Stimulated activated CD8-positive, alpha-beta memory T cell treated with anti-CD3 and anti-CD28 coated beads, Interleukin-12 subunit alpha, Interleukin-12 subunit beta, amount 100 ng/mL, for 1 hour (primary cell): ENCODE measurements at places on chromosomes 4 and X.

- DNase-seq, result no peak
Observed at GRCh38 chr4:118171381-118171780, 137.1 kb downstream of the NDST3 start.

- DNase-seq, result no peak
Observed at GRCh38 chr4:133618963-133619362, 469.9 kb downstream of the PCDH10 start.

DNA sequence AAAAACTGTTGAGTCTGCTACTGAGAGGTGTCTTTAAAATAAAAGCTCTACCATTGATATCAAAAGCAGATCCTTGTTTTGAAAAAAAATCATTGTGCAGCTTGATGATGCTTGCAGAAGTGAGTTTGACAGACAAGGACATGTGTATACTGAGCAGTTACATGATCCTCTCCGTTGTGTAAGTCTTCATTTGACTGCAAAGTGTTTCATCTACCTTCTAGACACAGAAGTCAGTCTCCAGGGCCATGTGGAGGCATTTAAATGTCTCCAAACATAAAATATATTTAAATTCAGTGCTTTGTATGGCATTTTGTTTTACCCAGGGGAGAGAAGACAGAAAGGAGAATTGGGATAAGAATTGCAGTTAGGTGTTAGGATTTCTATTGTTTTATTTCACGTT, 107.8 kb upstream of the MYOZ2 start:
- DNase-seq, result no peak

GRCh38 chr4:99090481-99091215, 2.1 kb upstream of the ADH5 start:
- no peak for DNase-seq

DNA sequence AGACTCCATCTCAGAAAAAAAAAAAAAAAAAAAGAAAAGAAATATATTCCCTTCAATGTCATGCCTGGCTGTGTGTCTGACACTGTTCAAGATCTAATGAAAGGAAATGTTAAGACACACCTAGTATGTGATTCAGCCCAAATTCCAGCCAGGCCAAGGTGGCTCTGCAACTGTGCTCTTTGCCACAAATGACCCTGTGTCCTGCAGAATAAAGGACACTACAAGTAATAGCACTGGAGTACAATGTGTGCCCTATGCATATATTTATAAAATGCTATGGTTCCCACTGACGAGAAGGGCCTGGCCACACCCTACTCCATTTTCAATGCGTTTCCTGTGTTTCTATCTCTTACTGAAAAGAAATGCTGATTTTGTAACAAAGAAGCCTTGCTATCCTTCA, 98.0 kb upstream of the SORBS2 start:
- DNase-seq, result no peak

GRCh38 chr4:31086756-31087330, 366.7 kb downstream of the PCDH7 start:
- no peak for DNase-seq

- no peak for DNase-seq
Observed at GRCh38 chr4:188433741-188434315, 294.6 kb downstream of the TRIML1 start.

DNA sequence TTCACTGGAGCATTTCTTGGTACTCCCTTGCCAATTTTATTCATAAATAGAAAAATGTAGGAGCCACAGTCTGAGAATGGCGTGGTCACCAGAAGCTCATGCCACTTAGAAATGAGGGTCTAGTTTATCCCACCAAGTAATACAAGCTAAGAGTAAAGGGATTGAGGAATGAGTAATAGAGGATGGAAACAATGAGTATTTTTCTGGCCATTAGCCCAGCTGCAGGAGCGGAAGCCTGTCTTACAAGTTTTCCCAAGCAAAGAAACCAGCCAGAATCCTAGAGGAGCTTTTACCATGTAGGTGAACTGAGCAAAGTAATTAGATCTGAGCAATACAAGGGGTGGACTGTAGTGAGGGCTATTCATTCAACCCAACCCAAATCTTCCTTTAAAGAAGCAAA, 160.7 kb upstream of the NPY2R start:
- DNase-seq, result no peak

DNA sequence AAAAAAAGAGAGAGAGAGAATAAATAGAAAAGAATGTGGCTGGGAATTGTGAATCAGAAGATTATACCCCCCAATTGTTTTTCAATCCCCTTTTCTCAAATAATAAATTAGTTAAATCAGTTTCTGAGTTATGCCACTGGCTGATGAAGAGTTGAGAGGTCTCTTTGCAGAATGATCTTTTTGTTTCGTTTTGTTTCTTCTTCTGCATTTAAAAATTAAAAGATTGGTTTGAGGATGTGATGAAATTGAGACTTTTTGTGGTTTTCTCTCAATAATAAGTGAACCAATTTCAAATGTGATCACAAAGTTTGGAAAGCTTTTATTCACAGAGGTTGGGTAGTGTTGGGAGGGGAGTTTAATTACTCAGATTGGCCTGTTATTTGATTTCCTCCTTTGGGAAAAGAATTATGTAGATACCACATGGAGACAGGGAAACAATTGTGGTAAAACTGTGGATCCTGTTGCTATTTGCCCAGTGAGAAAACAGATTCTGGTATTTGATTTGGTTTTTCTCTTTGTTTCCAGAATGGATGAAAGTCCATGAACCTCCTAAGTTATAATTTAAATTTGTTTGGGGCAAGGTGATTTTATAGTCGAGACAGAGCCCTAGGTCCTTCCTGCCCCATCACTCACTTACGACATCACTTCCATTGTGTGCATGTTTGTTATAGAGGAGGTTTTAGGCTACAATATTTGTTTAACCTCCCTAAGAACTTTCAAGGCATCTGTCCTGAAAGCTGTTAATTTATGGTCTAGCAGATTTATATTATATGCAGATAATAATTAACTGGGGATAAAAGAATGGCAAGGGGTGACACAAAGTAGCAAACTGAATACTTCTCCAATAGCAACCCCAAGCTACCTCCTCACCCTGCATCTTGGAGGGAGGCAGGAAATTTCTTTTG, 92.0 kb upstream of the BMPR1B start:
- DNase-seq, result no peak

- no peak for DNase-seq
Observed at GRCh38 chr4:20074450-20074849, 177.3 kb upstream of the SLIT2 start.

DNA sequence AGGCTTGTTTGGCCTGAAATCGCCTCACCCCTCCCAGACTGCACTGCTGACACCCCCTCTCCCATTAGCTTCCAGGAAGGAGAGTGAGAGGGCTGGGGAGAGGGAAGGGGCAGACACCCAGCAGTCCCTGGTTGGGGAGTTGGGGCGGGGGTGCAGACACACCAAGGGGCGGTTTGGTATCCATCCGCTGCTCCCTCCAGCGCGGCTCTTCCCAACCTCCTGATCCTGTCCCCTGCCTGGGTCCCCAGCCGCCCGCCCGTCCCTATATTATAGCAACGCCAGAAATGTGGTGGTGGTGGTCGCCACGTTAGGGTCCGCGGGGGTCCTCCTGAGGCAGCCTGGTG, 24.9 kb downstream of the GPRASP3 start:
- no peak for DNase-seq

DNA sequence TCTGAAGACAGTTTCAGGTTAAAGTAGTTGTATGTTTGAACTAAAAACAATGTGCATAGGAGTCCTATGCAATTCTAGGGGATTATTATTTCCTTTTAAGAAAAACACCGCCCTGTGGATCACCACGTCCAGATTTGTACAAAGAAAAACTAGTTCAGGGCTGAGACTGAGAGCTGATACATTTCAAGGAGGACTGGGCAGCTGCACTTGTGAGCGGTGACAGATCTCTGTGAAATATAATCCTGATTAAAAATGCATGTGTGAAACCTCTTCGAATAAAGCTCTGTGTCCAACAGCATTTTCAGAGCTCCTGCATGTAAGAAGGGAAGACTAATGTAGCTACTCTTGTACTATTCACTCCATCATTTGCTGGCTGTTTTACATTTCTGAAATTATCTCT, 365.8 kb upstream of the PITX2 start:
- DNase-seq, result no peak

GRCh38 chr4:141132072-141132708, 1.1 kb downstream of the RNF150 start:
- DNase-seq, result no peak

- DNase-seq, result no peak
Observed at GRCh38 chr4:101103381-101104142, 243.8 kb downstream of the PPP3CA start.

DNA sequence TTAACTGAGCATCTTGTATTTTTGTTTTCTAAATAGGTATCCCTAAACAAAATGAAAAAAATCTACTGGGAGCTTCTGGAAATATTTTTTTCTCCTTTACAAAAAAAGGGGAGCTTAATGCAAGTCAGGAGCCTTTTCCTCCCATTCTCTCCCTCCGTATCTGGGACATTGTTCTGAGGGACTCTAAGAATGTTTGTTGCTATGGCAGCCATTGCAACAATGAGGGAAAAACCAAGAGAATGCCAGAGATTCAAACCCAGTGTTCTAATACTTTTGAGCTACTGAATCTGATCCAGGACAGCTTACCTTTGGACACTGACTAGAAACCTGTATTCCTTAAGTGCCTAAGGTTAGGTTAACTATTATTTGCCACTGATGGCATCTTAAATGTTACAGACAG, 485.7 kb upstream of the HS3ST1 start:
- DNase-seq, result no peak

DNA sequence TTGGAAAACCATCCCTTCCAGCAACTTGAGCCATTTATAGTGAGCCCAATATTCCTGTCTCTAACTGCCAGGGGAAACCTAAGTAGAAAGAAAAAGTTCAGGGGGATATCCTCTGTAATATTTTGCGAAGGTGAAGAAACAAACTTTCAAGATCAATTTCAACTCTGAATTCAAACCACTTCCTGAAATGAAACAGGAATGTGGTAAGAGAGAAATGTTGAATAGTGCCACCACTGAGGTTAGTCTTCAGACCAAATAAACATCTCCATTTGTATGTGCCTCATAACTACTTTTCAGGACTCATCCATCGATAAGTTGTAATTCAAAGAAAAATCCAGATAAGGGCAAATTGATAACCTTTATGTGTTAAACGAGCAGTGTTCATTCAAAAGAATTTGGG, 128.7 kb downstream of the GABRB1 start:
- DNase-seq, result no peak

- no peak for DNase-seq
Observed at GRCh38 chrX:40010550-40011321, 87.0 kb downstream of the BCOR start.

DNA sequence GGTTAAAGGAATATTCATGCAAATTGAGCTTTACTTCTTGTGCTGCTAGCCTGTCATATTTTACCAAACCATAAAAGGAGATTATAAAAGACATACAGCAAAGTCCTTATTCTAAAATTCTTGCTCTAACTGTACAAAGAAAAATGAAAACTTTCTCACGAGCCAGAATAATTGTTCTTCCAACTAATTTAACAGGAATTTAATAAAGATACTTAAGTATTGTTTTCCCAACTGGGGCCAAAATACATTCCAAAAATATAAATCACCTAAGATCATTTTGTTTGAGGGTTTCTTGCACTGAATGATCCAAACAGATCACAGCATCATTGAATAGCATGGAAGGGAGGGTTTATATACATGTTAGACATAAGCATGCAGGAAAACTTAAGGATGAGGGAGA, 127.1 kb upstream of the PCDH18 start:
- no peak for DNase-seq

GRCh38 chrX:116142976-116143375, 27.6 kb upstream of the AGTR2 start:
- no peak for DNase-seq

- DNase-seq, result no peak
Observed at GRCh38 chr4:170666909-170667308, 577.2 kb upstream of the AADAT start.

GRCh38 chr4:83247415-83248357, 36.9 kb downstream of the COQ2 start:
- no peak for DNase-seq

DNA sequence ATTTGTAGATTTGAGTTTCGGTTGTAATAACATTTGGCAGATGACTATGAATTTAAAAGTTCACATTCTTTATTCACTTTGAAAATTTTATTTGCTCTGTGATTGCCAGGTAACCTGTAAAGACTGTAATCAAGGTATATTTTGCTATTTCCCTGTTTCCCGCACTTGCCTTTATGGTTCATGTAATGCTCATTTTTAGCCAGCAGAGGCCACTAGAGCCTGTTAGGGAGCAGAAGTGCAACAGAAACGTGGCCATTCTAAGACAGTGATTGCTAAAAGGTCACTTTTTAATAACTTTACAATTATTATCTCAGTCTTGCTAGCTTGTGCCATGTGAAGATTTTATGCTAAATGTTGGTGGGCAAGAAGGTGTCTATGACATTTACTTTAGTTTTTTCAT, 12.4 kb downstream of the YIPF6 start:
- no peak for DNase-seq

DNA sequence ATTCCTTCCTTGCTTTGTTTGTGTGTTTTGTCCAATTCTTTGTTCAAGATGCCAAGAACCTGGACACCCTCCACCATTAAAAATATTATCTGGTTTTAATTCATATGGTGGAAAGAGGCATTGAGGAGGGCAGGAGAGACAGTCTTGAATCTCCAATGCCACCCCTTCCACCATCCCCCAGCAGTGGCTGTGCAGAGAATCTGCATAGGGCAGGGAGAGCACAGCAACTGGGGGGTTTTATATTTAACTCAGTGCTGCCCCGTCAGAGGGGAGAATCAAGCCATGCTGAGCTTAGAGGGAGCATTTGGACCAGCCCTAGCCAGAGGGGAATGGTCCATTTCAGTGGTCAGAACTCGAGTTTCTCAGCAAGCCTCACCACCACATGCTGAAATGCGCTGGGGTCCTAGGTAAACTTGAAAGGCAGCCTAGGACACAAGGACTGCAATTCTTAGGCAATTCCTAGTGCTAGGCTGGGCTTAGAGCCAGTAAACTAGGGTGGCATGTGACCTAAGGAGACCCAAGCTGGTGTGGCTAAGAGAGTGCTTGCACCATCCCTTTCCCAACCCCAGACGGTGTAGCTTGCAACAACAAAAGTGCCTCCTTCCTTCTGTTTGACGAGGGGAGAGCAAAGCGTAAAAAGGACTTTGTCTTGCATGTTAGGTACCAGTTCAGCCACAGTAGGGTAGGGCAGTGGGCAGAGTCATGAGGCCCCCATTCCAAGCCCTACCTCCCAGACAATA, 34.2 kb downstream of the CCDC158 start:
- no peak for DNase-seq

- DNase-seq, result no peak
Observed at GRCh38 chrX:12817528-12817927, 26.3 kb downstream of the PRPS2 start.

GRCh38 chr4:109559625-109559982, 442 bp upstream of the MCUB start:
- no peak for DNase-seq

GRCh38 chr4:105572296-105572695, 19.9 kb downstream of the ARHGEF38 start:
- DNase-seq, result no peak

- no peak for DNase-seq
Observed at GRCh38 chr4:150234246-150234645, 156.0 kb downstream of the DCLK2 start.
